ENCODE measurements at places on chromosomes 1 and 21. TPM values are rescaled to one million over a fixed set of nuclear protein-coding genes. Genes with fewer than 3 reads are reported as not detected.

Gene FCRL2
- not detected for total RNA-seq

Gene OR2T6
- not detected for total RNA-seq

Gene SMIM1
- 1.2 TPM for total RNA-seq

Gene ACTN2
- under 0.01 TPM for total RNA-seq

Gene IFFO2
- 10.4 TPM for total RNA-seq

Gene MCOLN2
- total RNA-seq, result 0.30 TPM

Gene KCNE2
- not detected for total RNA-seq

Gene IGSF3
- total RNA-seq, result 0.89 TPM
